ENCODE measurements at places on chromosomes 7 and 10.

GRCh38 chr7:154804449-154804848 is 198.5 kb downstream of the PAXIP1 start:
- DNase-seq = no peak

DNA sequence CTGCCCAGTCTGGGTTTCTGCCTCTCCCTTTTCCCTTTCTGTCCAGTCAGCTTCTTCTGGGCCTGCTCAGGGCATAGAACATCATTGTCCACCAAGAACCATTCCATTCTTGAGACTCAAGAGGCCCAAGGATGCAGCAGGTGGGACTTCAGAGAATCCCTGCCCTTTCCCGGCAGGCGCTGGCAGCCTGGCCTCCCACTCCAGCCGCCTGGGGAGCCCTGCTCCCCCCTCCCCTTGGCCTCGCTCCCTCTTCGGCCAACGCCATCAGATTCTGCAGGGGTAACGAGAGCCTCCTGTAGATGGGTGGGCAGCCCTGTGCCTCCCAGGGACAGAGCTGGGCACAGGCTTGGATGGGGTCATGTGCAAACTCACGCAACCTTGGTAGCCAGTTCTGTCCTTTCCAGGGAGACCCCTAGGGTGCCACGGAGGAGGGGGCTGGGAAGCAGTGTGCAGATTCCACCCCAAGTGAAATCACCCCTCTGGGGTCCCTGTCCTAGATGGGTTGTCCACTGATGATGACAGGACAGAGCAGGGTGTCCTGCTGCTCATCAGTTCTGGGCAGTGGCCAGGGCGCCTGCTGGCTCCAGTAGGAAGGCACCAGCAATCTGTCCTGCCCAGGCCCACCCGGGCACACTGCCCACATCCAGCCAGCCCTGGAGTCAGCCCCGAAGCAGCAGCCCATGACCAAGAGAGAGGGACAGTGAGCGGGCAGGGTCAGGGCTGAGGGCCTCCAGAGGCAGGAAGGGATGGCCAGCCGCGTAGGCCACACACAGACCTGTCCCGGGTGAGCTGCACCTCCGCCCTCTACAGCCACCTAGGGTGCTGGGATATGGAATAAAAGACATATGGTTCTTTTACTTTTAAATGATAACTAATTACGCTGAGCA is 47.7 kb downstream of the RASGEF1A start:
- no peak for DNase-seq

GRCh38 chr10:116669832-116670644 is 49.3 kb downstream of the PNLIPRP2 start:
- peak; percentile 32 for DNase-seq

- DNase-seq = no peak
These were observed 4.8 kb downstream of the GSTO1 start for GRCh38 chr10:104259456-104259855.

DNA sequence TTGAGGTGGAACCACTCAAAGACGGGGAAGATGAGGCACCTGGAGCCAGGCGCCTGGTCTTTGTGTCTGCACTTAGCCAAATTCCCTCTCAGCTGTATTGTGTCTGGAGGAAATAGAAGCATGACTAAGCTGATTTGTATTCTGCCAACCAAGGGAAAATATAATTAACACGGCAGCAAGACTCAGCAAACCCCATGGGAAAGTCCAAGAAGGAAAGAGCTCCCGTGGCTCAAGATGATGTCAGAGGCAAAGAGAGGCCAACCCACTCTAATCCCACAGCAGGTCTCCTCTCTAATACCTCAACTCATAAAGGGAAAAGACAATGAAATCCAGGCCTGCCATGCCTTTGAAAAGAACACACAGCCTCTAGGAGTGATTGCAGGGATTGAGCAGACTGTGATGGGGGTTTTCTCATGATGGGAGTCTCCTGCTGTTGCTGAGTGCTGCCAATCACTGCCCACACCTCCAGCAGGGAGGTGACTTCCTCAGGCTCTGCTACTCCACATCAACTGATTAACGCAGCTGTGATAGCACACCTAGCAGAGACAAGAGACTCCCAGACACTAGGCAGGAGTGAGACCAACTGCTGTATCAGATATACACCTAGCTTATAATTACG is 255.5 kb upstream of the C7orf33 start:
- peak; percentile 20 for DNase-seq

- DNase-seq = no peak
These were observed 78.2 kb downstream of the FAM53B start for GRCh38 chr10:124665980-124666379.

DNA sequence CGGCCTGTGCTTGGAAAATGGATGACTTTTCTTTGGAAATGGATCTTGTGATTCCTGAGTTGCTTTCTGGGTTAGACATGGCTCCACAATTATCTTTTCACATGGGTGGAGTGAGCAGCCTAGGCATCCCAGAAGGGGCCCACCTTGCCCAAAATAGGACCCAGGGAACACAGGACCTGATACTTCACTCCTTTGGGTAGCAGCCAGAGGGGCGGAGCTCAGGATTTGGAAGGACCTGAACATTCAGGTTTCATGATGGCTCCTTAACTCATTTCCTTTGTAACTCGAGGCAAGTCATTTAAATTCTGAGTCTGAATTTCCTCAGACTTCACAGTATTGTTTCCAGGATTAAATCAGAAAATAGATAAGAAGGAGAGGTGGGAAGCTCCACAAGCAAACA is 178.3 kb upstream of the ZMIZ1 start:
- no peak for DNase-seq

DNA sequence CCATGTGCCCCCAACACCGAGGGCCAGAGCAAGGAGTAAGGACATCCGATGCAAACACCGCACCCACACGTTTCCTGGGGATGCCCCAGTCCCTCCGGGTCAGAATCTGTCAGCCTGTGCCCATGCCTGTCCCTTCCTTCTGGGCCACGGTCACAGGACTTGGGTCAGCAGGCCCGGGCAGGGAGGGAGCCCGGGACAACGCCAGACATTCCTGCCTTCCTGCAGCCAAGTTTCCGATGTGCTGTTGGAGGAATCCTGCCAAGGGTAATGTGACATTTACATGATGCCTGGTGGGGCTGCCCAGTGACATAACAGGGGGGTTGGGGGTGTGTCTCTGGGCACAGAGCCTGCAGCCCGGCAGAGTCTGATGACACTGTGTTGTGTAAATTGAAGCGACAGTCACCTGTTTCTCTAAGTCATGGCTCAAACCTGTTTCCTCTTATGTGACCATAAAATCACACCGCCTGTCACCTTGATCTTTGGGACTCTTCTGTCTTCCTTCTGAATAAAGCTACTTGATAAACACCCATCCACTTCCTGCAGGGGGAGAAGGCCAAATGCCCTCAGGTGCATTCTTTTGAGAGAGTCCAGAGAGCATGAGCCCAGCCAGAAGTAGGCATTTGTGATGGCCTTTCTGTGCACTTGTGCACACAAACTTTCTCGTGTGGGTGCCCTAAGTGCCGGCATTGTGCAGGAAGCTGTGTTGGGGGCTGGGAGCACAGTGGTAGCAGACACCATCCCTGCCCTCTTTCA is 175.3 kb upstream of the RHEB start:
- peak; percentile 68 for DNase-seq

Data from tongue (tissue), 3 donors.